ENCODE measurements at places on chromosomes 11 and 22.
A peak's percentile ranks its signal among the peaks of the same experiment; 100 is the strongest.

DNA sequence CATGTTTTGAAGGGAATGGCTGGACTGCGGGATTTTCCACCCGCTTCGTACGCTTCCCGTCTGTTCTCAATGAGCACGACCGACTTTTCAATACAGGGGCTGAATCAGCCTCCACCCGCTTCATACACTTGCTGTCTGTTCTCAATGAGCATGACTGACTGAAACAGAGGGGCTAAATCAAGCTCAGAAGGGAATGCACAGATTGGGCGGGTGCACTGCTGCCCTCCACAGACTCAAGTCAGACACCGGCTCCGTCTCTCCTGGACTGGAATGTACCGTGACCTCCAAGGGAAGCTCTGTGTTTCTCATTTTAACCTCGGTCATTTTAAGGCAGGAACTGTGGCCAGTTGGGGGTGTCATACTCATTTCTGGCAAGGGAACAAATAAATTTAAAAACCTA lies 48.5 kb downstream of the BRD1 start:
- no peak for DNase-seq

- DNase-seq: no peak
Observed at GRCh38 chr11:117610045-117610444, 187.0 kb downstream of the DSCAML1 start.

GRCh38 chr11:75280770-75281468 lies 40.3 kb downstream of the TPBGL start:
- DNase-seq: no peak

DNA sequence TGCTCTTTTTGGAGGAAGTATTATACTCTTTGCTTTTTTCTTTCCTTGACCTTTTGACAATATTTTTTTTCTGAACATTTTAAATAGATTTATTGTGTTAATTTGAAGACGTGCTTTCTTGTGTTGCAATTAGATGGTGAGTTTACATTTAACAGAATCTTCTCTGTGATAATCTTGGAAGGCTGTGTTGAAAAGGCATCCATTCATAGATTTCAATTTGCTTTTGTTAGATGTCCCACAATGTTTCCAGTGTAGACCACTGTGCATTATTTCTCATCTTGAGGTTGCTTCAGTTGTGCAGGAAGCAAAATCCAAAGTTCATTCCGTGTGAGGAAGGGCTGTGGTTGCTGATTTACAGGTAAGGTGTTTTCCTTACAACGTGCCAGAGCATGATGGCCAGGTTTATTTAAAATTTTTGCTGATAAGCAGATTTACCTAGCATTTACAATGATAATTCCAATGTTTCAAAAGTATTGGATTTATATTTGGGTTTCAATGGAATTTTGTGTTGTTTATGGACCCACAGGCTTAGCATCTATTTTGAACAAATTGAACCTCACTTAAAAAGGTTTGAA lies 4.1 kb upstream of the OR5J2 start:
- peak; percentile 57 for DNase-seq

DNA sequence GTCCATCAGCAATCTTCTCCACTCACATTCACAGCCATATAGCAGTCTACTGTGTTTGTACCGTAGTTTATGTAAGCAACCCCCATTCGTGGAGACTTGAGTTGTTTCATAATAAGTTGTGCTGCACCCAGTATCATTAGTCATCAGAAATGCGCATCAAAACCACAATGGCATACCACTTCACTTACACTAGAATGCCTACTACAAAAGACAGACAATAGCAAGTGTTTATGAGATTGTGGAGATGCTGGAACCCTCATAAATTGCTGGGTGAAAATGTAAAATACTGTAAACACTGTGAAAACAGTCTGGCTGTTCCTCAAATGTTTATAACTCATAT lies 133.3 kb downstream of the ATXN10 start:
- DNase-seq: no peak

DNA sequence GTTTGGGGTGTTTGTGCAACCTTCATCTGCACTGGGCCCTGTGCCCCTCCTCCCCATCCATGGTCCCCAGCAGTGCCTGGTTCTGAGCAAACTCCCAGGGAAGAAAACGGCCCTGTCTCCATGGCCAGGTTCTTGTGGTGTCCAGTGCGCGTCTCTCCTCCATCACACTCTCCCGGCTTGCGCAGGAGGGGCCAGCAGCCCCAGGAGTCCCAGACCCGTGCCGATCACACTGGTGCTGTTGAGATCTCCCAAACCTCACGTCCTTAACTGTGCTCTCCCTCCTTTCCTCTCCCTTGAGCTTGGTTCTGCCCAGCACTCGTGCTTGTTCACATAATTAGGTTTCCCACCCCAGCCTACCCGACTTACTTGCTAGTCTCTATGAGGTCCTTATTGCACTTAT lies 10.9 kb upstream of the GRK2 start:
- DNase-seq: no peak

DNA sequence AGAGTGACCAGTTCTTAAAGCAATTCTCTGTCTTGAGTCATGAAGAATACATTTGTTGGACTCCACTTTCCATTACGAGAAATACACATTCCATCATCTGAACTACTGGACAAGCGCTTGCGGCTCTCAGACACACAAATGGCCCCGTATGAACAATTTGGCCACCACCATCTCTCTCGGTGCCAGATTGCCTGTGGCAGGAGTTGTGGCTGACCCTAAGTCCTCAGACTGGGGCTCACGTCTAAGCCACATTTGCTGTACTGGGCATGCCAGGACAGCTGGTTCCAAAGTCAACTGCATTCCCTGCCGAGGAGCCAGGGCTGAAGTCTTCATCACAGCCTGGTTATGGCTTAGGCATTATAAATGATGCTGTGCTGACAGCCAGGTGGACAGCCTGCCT lies 227.5 kb downstream of the MIAT start:
- no peak for DNase-seq

GRCh38 chr11:35927104-35927503 lies 16.8 kb upstream of the LDLRAD3 start:
- no peak for DNase-seq

GRCh38 chr22:48376936-48377712 lies 1450.5 kb downstream of the BRD1 start:
- no peak for DNase-seq

DNA sequence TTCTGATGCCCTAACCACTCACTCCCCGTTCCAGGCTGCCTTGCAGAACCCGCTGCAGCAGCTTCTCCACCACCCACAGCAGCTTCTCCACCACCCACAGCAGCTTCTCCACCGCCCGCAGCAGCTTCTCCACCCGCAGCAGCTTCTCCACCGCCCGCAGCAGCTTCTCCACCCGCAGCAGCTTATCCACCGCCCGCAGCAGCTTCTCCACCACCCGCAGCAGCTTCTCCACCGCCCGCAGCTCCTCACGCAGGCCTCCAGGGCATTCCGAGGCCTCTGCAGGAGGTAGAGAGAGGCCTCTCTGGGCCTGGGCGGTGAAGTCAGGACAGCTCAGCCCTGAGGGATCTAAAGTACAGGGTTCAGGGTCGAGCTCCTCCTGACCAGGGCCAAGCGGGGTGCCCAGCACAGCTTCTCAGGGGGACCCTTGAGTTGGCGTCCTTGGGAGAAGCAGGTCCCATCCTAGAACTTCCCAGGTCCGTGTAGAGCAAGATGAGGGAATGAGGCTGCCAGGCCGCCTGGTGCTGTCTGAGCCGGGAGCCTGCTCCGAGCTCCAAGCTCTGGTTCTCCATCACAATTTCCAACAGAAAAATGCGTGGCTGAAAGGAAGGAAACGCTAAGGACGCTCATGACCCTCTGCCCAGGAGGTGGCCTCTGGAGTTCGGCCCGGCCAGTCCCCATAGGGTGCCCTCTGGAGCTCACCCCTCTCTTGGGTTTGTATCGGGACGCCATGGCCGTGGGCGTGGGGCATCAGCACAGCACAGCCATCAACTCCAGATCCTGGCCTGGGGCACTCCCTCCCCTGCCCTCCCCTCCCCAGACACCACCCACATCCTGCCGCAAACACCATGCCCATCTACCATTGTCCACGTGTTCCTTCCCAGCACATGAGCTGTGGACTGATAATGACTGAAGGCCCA lies 528.6 kb downstream of the BRD1 start:
- no peak for DNase-seq

DNA sequence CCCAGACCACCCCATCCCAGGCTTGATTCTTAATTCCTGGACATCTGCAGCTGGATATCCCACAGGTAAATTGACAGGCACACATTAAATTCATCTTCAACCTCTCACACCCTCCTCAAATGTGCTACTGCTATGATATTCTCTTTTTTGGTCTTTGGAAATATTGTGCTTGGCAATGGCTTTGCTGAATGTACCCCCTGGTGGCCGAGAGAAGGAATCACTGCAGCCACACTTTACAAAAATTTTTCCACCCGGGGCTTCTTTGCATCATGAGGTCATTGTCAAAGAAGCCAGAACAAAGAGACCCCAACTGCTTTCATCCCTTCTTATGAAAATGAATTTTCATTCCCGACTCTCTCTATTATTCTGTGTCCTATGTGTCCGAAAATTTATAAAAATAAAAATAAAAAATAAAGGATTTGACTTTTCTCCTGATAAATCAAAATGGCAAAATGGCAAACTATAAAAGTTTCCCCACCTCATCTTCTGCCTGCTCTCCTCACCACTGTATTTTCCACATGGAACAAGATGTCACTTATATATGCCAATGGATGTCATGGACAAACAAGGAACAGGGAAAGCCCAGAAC lies 15.0 kb upstream of the CYB5R2 start:
- peak; percentile 66 for DNase-seq

DNA sequence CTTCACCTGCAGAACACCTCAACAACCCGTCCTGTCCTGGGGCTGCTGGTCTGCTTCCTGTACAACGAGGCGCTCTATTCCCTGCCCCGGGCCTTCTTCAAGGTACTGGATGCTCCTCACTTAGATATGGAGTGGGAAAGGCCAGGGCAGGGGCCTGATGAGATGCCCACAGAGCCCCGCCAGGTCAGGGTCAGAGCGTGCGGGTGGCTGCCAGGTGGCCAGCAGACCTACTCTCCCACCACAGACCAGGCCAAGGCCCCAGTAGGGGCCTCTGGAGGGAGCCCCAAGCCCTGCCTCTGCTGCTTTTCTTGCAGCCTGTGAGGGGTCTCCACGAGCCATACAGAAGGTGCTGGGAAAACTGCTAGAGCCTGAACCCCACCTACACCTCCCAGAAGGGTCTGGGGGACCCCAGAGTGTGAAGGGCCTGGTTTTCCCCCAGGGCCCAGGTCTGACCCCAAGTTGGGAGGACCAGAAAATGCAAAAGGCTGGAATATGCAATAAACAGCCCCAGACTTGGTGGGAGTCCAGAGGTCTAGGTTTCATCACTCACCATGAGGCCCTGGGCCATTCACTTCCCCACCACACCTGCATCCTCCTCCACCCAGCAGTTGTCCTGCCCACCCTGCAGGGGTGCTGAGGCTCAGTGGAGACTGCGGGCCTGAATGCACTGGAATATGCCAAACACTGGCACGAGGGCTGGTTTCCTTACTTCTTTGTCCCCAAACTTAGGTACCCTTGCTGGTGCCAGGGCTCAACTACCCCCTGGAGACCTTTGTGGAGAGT lies 14.7 kb downstream of the ZDHHC24 start:
- no peak for DNase-seq

DNA sequence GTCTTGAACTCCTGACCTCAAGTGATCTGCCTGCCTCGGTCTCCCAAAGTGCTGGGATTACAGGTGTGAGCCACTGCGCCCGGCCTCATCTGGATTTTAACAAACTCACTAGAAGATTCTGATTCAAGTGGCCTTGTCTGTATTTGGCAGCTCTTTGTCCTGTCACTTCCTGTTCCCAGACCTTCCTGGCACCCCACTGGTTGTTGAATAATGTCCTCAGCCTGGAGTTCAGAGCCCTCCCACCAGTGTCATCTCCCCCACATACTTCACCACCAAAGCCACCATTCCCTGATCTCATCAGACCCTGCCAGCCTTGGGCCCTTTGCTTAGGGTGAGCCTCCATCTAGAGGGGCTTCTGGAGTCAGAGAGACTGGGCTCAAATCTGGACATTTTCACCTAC lies 3.3 kb downstream of the PELI3 start:
- DNase-seq: no peak

GRCh38 chr11:57406337-57406904 lies 16.0 kb upstream of the PRG2 start:
- no peak for DNase-seq

DNA sequence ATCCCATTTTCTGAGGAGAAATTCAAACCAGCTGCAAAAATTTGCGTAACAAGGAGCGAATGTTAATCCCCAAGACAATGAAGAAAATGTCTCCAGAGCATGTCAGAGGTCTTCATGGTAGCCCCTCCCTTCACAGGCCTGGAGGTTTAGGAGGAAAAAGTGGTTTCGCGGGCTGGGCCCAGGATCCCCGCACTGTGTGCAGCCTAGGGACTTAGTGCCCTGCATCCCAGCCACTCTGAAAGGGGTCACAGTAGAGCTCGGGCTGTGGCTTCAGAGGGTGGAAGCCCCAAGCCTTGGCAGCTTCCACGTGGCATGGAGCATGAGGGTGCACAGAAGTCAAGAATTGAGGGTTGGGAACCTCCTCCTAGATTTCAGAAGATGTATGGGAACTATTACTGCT lies 87.4 kb downstream of the BRD1 start:
- no peak for DNase-seq

DNA sequence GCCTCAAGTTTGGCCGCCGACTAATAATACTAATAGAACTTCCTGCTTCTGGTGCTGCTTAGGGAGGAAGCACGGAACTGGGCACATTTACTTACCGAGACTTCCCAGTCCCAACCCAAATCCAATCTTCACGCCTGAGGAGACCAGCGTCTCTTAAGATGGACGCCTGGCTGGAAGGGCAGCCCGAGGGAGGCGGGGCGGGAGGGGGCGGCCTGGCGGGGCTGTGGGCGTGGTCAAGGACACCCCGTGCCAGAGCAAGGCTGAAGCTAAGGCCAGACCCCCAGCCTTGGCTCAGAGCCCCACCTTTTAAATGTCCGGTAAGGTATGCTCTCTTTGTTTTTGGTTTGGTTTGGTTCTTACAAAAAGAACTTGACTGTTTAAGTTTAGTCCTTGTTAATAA lies at the start of gene GDPD4:
Gene GDPD4, minus strand, starts transcription at position 177 of the 400 bp plus-strand sequence. CDS start 16,549 bp downstream, outside the sequence.
- DNase-seq: no peak

GRCh38 chr11:122659676-122660554 lies 4.4 kb downstream of the UBASH3B start:
- no peak for DNase-seq

GRCh38 chr11:94010136-94010535 lies 11.0 kb upstream of the HEPHL1 start:
- no peak for DNase-seq

GRCh38 chr22:44037519-44038375 lies 13.6 kb downstream of the PARVB start:
- peak; percentile 58 for DNase-seq

Measured in hepatocyte (in vitro differentiated cells).